ENCODE measurements at places on chromosomes 6 and 20.

- DNase-seq: no peak
Measured at GRCh38 chr6:11596640-11597237, 59.2 kb downstream of the TMEM170B start.

DNA sequence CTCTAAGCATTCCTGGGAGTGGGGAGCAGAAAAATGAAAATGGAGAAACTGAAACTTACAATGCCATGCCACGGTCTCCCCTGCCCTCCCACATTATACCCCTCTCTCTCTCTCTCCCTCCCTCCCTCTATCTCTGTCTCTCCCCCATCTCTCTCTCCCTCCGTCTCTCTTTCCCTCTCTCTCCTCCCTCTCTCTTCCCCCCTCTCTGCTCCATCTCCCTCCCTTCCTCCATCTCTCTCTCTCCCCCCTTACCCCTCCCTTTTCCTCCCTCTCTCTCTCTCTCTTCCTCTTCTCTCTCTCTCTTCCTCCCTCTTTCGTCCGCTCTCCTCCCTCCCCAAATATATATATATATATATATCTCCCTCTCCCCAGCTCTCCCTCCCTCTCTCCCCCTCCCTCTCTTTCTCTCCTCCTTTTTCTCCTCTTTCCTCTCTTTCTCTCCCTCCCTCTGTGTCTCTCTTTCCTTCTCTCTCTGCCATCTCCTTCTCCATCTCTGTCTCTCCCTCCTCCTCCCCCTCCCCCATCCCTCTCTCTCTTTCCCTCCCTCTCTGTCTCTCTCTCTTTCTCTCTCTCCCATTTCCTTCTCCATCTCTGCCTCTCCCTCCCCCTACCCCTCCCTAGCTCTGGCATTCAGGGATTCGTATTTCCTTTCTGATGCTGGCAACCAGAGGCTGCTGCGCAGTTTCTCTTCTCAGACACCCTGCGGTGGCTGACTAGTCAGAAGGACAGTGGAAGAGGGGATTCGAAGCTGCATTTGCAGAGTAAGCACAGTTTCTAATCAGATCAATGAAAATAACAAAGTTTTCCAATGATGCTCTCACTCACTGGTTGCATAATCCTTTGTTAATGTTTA lies 13.9 kb upstream of the VAPB start:
- no peak for DNase-seq

DNA sequence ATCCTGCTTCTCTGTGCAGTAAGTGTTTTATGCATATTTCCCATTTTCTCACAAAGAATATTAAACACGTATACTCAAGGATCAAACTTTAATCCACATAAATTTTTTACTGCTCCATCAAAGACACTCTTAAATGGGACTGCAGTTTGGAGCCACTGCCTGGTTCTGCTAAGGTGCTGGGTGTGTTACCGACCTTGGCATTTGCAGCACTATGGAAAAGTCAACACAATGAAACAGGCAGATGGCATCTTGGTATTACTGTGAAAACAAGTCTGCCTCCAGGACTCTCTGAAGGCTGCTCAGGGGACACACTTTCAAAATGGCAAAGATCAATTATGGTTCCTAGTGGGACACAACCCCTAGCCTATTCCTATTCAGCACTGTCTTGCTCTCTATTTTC lies 17.3 kb upstream of the HLA-G start:
- no peak for DNase-seq

GRCh38 chr6:26336355-26337198 lies 28.4 kb upstream of the BTN3A2 start:
- no peak for DNase-seq

DNA sequence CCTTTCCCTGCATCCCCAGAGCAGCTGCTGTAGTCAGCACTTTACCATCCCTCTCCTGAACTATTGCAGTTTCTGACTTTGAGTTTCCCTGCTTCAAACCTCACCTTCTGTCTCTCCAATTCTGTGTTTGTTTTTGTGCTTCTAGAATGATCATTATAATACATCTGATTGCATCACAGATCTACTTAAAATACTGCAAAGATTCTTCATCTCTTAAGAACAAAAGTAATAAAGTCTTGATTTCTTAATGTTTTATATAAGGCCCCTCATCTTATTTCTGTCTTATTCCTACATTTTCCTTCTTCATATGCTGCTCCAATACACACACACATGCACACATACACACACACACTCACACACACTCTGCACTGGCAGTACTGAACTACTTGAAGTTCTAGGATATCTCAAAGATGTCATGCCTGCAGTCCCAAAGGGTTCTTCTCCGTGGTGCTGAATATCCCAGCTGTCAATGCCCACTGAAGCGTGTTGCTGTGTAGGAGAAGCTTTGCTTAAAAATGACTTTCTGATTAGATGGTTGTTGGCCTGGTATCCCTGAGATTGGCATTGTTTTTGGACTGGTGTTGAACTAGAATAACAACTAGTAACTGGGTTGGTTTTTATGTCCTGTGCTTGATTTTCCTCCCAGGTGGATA lies 97.2 kb downstream of the MAP3K4 start:
- no peak for DNase-seq

GRCh38 chr20:23340524-23340923 lies 10.1 kb upstream of the NXT1 start:
- peak; percentile 86 for DNase-seq

DNA sequence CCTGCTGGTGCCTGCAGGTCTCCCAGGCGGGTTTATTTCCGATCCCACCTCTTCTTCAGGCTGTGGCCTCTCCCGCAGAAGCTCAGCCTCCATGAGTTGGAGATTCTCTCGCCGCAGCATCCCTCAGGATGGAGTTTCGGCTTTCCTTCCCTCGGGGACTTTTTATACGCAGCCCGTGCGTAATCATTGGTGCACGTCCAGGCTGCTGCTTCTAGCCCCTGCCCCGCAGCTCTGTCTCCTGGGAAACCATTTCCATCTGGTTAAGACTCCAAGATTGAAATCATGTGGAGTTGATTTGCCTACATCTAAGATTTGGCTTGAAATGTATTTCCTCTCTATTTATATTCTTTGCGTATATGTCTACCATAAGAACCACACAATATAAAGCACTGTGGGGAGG lies 46.7 kb upstream of the CARMIL1 start:
- no peak for DNase-seq

DNA sequence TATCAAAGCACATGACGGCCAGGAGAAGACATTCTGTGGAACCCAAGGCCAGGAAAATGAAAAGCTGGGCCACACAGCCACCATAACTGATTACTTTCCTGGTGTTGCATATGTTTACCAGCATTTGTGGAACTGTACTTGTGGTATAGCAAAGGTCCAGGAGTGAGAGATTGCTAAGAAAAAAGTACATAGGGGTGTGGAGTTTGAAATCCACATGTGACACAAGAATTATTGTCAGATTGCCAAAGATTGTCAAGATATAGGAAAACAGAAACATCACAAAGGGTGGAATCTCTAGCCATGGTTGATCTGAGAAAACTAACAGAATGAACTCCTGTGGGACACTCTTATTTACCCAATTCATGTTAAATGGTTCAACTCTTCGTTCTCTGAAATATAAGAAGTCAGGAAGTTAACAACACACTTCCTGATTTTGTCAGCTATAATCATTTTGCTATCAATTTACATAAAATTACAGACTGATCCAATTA lies at the start of gene OR2B2:
OR2B2 (minus strand) TSS at position 441 of the 491 bp plus-strand sequence; CDS start at position 364, 77 bp downstream.
- DNase-seq: no peak

- no peak for DNase-seq
Measured at GRCh38 chr20:55582498-55582897, 422.8 kb downstream of the CBLN4 start.

DNA sequence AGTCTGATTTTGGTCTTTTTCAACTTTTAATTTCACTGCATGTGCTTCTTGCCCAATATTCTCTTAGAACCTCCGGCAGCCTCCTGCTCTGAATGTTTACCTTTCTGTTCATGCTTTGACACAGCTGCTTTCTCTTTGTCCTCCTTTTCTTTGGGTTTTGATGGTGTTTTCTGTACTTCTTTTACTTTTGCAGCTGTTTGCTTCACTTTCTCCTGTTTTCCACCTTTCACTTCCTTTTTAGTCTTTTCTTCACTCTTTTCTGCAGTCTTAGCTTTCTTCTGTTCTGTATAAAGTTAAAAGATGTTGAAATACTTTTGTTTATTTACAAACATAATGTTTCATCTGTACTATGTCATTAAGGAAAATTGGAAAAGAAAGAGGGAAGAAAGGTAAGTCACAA lies 133.1 kb downstream of the TRDN start:
- no peak for DNase-seq

- DNase-seq: no peak
Measured at GRCh38 chr6:116572162-116572561, 858 bp downstream of the RWDD1 start.

DNA sequence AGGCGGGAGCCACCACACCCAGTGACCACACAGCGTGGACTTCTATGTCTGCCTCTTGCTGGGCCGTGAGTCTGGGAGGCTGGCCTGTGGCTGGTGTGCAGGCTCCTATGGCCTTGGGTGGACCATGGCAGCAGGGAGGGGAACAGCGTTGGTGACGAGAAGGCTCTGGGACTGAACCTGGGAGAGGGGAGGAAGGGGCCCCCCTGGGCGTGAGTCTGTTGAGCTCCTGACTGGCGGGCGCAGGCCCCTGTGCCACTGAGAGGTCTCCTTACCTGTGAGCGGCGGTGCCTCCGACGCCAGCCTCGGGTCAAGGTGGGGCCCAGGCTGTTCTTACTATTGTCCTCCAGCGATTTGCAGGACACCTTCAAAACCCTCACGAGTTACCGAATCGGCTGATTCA lies 12.8 kb upstream of the HELZ2 start:
- no peak for DNase-seq

DNA sequence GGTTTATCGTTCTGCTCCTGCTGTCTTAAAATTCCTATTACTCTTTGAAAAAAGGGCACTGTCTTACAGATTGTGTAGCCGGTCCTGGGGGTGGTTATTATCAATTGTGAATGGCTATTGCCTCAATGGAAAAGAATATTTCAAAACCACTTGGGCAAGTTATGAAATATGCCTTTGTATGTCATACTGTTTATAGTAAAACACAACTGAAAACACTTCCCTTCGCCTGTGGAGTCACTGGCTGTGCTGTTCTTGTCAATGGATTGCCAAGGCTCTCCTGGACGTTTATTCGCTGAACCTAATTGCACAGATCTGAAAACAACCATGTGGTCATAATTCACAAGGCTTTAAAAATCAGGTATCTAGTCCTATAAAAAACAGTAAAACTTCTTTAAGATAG lies 47.8 kb upstream of the TAGAP start:
- DNase-seq: no peak

- DNase-seq: no peak
Measured at GRCh38 chr6:56091159-56091869, 156.1 kb downstream of the COL21A1 start.

- DNase-seq: no peak
Measured at GRCh38 chr20:45087097-45087790, 13.7 kb downstream of the KCNS1 start.

DNA sequence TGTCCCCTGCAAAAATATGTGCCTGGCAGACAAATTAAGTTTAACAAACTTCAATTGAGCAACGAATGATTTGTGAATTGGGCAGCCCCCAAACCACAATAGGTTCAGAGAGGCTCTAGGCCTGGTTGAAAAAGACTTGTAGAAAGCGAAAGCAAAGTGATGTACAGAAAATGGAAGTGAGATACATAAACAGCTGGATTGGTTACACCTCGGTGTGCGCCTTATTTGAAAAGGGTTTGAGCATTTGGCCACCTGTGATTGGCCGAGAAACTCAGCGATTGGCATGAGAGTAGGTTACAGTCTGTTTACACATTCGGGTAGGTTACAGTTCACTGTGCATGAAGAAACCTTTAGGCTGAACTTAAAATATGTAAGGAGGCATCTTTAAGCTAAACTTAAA lies 136.9 kb downstream of the CD83 start:
- no peak for DNase-seq

GRCh38 chr6:123089226-123089625 lies 93.2 kb downstream of the CLVS2 start:
- no peak for DNase-seq

DNA sequence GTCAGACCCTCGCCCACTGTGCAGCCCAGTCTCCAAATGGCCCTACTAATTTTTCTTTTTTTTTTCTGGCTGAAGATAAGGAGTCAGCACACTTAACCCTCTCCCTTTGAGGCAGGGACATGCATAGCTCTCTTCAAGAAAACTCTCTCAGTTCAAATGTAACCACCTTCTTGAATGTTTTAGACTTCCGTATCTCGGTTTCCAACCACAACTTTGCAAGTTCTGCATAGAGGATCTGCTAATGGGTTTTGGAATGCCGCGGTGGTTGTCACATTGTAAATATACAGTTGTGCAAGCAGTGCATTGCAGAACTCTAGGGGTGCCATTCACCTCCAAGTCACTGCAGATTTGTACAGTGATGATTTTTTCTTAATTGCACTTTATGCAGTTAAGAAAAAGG lies 59.4 kb upstream of the SLC35B3 start:
- DNase-seq: no peak

- no peak for DNase-seq
Measured at GRCh38 chr6:130359736-130360135, 6.1 kb upstream of the TMEM200A start.
